ENCODE measurements at places on chromosomes 2 and 18.

GRCh38 chr2:53901192-53901591 is 41.4 kb upstream of the GPR75 start:
- peak; percentile 25 for DNase-seq

- no peak for DNase-seq
Observed at GRCh38 chr2:224803930-224804329, 87.8 kb upstream of the CCDC195 start.

DNA sequence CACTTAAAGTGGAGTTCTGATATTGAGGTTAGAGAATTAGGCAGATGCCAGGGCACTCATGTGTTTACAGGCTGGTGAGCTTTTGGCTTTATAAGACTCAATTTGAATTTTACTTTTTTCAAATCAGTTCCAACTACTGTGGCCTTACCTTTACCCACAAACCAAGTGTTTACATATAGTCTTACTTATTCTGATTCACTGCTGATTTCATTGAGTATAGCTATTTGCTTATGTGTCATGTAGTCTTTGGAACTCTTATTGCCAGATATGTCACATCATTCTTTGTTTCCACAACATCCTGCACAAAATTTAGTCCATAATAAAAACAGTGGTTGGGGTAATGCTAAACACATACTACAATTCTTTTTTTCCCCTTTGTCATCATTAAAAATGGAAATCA is 96.5 kb downstream of the XIRP2 start:
- no peak for DNase-seq

DNA sequence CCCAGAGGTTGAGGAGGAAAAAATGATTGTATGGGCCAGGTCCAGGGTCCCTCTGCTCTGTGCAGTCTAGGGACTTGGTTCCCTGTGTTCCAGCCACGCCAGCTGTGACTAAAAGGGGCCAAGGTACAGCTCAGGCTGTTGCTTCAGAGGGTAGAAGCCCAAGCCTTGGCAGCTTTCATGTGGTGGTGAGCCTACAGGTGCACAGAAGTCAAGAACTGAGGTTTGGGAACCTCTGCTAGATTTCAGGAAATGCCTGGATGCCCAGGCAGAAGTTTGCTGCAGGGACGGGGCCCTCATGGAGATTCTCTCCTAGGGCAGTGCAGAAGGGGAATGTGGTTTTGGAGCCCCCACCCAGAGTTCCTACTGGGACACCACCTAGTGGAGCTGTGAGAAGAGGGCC is 10.6 kb upstream of the MBP start:
- DNase-seq: no peak

DNA sequence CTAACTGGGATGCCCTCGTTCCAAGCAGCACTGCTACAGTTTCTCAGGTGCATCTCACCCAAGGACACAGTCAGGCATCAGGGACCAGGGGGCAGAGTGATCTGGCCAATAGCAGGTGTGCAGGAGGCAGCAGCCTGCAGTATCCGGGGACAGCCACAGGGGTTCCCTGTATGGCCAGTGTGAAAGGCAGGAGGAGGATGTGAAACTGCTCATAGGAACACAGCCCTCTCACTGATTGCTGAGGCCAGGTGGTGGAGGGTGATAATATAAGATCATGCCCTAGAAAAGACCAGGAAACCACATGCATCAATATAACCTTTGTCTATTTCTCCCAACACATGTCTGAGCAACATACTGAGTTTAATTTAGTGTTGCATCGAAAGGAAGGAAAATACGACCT is 112.7 kb upstream of the TACR1 start:
- DNase-seq: no peak

DNA sequence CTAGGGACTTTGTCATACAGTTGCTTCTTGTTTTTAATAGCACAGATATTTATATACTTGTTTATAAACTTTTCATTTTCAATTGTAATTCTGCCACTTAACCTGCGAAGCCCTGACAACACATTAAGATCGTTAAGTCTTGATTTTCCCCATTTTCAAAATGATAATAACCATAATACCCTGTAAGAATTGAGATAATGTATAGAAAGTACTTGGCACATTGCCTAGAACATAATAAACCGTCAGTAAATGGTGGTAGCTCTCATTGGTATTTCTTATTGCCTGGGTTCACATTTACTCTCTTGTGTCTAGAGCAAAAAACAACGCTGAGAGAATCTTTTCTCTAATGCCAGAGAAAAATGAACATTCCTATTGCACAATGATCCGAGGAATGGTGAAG is 18.6 kb downstream of the PTCD3 start:
- DNase-seq: no peak

DNA sequence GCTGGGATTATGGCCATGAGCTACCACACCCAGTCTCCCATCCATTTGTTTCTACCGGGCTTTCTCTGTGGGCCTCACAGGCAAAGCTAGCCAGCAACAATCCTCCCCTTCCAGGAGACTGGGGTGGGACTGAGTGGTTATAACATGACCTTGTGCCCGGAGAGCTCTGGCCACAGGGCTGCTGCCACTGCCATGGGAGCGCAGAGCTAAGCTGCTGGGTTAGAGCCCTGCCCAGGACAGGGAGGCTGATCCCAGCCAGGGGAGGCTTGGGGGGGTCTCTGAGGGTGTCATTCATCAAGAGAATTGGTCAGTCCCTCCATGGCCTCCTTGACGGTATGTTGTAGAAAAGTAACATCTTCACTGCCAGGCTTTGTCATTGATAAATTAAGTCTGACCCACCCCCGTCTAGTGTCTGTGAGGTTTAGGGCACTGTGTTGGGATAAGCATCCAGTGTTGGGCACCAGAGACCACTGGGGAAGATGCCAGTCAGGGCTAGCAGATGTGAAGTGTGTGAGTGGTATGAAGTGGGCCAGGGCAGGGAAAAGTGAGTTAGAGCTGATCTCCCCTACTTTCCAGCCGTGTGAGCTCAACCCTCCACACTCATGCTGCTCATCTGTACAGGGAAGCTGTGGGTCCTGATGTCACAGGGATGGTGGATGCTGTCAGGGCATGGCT is 368.4 kb upstream of the HS6ST1 start:
- no peak for DNase-seq

GRCh38 chr2:51720826-51721225 is 688.9 kb upstream of the NRXN1 start:
- DNase-seq: no peak

DNA sequence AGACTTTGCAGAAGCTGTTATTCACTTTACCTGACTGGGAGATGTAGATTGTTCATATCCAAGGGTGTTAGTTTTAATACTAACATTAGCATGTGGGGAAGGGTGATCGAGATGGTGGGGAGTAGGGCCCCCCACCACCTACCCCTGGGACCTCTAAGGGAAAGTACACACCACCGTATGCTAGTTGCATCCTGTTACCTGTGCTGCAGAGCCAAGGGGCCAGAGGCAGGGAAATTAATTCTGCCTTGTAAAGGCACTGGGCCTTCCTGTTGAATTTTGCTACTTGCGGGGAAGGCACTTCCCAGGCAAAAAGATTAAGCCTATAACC is 9.0 kb downstream of the STEAP3 start:
- no peak for DNase-seq

DNA sequence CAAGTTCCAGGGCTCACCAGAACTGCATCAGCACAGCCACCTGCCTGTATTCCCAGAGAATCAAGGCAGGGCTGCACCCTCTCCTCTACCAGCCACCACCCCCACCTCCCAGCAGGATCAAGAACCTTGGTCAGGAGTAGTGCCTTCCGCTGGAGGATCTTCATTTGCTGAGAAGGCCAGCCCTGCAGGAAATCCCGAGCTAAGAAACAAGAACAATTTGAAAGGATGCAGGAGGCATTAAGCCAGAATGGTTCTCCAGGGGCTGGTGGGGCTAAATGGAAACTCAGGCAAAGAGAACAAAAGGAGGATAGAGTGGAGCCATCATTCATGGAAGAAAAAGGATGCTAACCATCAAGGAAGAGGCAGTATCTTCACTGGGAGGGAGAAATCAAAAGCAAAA is 147.3 kb upstream of the SLC14A2 start:
- peak; percentile 56 for DNase-seq

GRCh38 chr2:214856137-214856536 is 46.7 kb upstream of the BARD1 start:
- DNase-seq: no peak

GRCh38 chr2:8779795-8780671 is 57.4 kb downstream of the KIDINS220 start:
- no peak for DNase-seq

GRCh38 chr2:224925810-224926100 is 116.5 kb downstream of the DOCK10 start:
- no peak for DNase-seq

GRCh38 chr18:55054021-55054990 is 95.0 kb upstream of the CCDC68 start:
- no peak for DNase-seq

- peak; percentile 7 for DNase-seq
Observed at GRCh38 chr2:56239437-56239836, 55.6 kb downstream of the CCDC85A start.

DNA sequence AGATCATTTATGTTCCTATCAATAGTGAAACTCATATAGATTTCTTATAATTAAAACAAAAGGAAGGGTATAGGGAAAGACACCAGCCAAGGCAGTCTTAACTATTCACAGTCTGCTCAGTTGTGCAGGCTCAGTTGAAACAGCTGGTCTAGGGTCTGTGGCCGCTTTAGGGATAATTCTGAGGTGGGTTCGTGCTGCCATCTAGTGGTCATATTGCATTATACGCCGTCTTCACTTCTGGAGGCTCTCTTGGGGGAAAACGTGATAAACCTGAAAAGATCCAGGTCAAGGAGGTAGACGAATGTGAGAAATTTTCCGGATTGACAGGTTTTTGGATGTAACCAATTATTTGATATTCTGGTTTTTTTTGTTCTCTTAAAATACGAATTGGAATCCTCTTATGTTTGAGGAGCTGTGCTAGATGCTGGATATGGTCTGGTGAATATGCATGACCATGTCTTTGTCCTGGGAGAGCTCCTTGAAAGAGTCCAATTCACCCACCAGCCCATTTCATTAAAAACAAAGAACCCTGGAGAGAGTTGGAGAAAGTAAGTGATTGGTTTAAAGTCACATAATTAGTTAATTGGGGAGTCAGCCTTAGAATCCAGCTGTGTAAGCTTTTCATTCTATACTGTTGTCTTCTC is 492.4 kb downstream of the PLCL1 start:
- DNase-seq: peak; percentile 67

- no peak for DNase-seq
Observed at GRCh38 chr2:201827621-201828020, 21.3 kb downstream of the CDK15 start.

- no peak for DNase-seq
Observed at GRCh38 chr2:233451950-233452349, 97.7 kb downstream of the DGKD start.

GRCh38 chr2:211845338-211846035 is 693.1 kb downstream of the ERBB4 start:
- no peak for DNase-seq

- DNase-seq: no peak
Observed at GRCh38 chr2:235170536-235171521, 219.0 kb downstream of the SH3BP4 start.

DNA sequence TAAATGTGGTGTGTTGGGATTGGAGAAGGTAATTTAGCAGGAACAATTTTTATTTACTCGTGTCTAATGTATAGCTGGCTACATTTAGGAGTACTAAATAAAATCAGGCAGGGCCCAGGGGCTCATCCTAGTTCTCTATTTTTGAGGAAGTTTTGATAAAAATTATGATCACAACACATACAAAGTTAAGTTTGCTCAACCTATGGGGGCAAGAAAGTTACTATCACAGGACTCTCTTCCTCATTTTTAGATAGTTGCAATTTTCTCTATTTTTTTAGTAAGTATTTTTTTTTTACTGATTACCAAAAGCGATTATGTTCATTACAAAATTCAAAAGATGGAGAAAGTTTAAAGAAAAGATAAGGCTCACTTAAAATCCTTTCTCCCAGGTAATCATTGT is 60.0 kb upstream of the RPE start:
- no peak for DNase-seq

GRCh38 chr2:58540681-58541080 is 299.6 kb upstream of the FANCL start:
- DNase-seq: no peak

- DNase-seq: no peak
Observed at GRCh38 chr2:70850925-70851324, 15.3 kb upstream of the CD207 start.

- DNase-seq: no peak
Observed at GRCh38 chr2:74017223-74017622, 32.5 kb downstream of the TET3 start.

GRCh38 chr2:109613081-109613921 is 465 bp downstream of the SEPTIN10 start:
- peak; percentile 82 for DNase-seq

- no peak for DNase-seq
Observed at GRCh38 chr2:224211181-224211480, 172.0 kb upstream of the SERPINE2 start.

DNA sequence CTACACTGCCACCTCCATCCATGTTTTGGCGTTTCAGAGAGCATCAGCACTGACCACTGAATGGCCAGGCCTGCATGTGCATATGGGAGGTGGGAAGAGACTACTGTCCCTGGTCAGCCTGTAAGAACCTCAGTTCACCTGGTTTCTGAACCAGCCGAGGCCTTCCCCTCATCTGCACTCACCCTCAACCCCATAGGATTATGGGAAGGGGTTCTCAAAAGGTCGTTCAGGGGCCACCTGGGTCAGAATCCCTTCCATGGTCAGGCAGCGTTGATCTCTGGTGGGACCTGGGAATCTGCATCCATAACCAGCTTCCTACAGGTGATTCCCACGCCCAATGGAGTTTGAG is 36.7 kb downstream of the TET3 start:
- no peak for DNase-seq

GRCh38 chr2:190335225-190335559 is 8.2 kb upstream of the INPP1 start:
- no peak for DNase-seq

DNA sequence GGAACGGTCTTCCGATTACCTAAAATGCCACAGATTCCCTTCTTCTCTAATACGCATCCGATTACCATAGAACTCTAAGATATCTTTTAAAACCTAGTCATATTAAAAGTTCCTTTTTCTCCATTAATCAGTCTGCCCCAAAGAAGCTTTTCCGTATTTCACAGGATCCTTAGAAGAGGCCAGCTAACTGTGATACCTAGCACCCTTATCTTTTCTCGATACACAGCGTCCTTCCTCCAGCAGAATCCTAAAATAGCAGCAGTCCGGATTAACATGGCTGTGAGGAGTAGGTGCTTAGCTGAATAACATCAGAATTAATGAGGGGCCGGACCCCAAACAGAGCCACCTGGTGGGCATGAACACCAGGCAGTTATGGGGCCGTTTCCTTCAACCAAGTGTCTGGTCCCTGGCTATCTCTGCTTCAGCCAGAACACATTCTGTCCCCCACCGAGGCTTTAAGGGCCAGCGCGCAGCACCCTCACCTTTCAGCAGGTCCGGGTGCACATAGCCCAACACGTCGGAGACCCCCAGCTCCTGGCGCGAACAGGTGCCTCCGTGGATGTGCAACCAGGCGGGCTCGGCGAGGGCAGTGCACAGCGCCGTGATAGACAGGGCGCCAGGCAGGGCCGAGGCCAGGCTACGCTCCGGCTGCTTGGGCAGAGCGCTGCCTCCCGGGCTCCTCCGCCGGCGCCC is 995 bp downstream of the TMEM127 start:
- DNase-seq: no peak

DNA sequence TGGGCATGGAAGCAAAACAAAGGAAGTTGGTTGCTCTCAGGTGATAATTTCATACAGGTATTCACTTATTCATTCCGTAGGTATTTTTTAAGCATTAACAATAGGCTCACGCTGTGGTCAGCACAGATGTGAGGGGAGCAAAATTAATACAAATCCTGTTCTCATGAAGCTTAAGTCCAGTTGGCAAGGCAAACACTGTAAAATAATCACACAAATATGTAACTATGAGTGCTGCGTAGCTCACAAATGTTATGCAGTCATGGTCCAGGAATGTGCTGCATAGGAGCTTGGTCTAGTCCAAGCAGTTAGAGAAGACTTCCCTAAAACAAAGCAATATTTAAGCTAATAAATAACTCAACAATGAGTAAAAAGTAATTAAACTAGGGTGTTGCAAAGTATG is 23.9 kb downstream of the SP5 start:
- DNase-seq: peak; percentile 14

Measured in muscle of arm (tissue), 14 donors.